ENCODE measurements at places on chromosomes 7 and 10.

DNA sequence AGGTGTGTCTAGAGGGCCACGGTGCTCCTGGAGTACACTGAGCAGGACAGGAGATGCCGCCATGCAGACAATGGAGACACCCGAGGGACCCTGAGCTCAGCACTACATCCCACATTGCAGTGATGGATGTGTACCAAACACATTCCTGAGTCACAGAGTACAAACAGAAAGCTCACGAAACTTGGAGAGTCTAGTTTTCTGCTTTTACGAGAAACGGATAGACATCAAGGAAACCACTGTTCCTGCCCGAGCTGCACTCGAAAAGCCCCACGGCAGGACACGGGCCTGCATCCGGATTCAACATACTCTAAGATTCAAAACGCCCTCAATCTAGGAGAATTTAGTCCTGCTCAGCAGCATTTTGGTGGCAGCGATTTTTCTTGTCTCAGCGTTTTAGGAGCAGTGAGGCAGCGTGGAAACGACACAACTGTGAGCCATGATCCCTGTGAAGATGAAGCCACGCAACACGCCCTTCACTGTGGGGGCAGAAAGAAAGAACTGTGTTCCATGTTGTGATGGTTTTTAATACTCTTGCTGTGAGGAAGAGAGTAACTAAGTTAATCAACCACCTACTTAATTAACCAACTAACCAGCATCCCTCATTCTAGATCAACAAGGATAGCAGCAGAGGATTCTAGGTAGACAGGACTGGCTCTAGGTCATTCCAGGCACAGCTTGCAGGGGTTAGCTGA lies 3.2 kb downstream of the TNS3 start:
- no peak for DNase-seq

GRCh38 chr7:138398857-138399256 lies 61.2 kb upstream of the TRIM24 start:
- no peak for DNase-seq

DNA sequence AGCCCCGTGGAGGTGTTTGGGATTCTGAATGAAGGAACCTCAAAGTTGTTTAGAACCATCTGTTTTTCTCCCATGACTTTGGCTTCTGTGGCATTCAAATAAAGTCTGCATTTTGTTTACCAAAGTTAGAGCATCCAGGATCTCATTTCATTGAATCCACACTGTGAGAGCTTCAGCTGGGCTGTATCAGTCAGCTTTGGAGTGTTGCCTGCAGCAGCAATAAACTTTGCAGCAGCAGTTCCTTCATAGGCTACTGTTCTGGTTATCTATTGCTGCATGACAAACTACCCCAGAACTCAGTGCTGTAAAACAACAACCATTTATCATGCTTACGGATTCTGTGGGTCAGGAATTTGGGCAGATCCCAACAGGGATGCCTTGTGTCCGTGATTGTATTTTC lies 1575.2 kb upstream of the LRRTM3 start:
- no peak for DNase-seq

DNA sequence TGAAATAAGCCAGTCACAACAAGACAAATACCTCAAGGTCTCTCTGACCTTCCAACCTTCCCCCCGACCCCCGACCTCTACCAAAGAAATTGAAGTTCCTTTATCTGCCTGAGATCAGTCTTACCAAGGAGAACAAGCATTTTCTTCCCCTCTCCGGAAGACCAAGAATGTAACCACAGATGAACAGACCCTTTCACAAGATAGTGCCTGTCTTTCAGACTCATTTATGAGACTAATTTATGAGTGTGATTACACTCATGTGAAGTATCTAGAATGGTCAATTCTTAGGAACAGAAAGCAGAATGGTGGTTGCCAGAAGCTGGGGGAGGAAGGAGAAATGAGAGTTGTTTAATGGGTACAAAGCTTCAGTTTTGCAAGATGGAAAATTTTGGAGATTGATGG lies 108.9 kb upstream of the MKLN1 start:
- DNase-seq: no peak

GRCh38 chr7:94679358-94679757 lies 23.4 kb upstream of the SGCE start:
- DNase-seq: no peak

GRCh38 chr10:119651514-119652360 lies 557 bp downstream of the BAG3 start:
- no peak for DNase-seq

GRCh38 chr7:112145206-112145605 lies 61.0 kb downstream of the DOCK4 start:
- no peak for DNase-seq

GRCh38 chr10:94150541-94151184 lies 156.9 kb downstream of the PLCE1 start:
- no peak for DNase-seq

- no peak for DNase-seq
Observed at GRCh38 chr10:100979791-100980272, 7.5 kb downstream of the MRPL43 start.

- DNase-seq: no peak
Observed at GRCh38 chr10:111075577-111076185, 1.1 kb upstream of the ADRA2A start.

DNA sequence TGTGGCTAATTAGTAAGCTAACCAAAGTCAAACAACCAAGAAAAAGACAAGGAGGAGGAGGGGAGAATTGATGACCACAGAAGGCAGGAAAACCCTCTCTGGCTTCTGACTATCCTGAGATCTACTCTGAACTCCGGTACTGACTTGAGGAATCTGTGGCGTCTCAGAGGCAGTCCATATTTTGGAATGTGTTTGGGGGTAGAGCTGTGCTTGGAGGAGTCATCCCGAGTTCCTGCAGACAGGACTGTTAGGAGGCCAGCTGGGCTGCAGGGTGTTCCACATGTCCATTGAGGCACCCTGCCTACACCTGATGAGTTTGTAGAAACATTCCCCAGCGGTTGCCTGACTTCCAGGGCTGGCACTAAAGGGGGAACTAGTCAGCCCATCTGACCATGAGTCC lies 91.6 kb downstream of the PLCE1 start:
- no peak for DNase-seq

Data from iPS DF 19.7 (cell line).